IMR-90 (cell line): ENCODE measurements at places on chromosomes 5 and 9. TPM values are rescaled to one million over a fixed set of nuclear protein-coding genes. Genes with fewer than 3 reads are reported as not detected.

Gene TCERG1
- 21.9 and 32.2 TPM in 2 replicates for total RNA-seq

DNA sequence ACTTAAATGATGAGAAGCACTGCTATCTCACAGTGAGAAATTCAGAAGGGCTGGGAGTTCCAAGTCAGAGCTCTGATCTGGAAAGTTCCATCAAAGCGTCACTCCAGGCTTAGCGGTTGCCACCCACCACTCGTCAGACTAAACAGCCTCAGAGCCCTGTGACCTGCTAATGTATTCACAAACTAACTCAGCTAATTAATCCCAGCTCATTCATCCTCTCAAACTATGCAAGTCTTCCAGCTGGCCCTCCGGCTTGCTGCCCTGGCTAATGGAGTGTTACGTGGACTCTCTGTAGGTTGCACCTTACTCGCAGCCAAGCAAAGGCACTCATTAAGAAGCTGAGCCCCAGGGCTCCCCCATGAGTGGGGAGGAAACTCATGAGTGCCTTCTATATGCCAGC, 82.2 kb upstream of the GABRP start:
- DNase-seq = no peak

Gene DBH
- total RNA-seq = not detected in 2 replicates

- DNase-seq = no peak
These were observed 43.2 kb upstream of the AKNA start for GRCh38 chr9:114431003-114431402.

GRCh38 chr5:166722939-166723338, 1568.5 kb upstream of the WWC1 start:
- DNase-seq = no peak

Gene NIPAL4
- total RNA-seq = 0.18 and 0.28 TPM in 2 replicates

Gene FOXE1
- total RNA-seq = under 0.01 and 0.28 TPM in 2 replicates

Gene CPLANE1
- 17.9 and 19.7 TPM in 2 replicates for total RNA-seq

Gene HTR4
- total RNA-seq = not detected in 2 replicates

GRCh38 chr5:98714710-98715288, 58.7 kb upstream of the RGMB start:
- DNase-seq = no peak

Gene PCDHB8
- total RNA-seq = 0.18 and 0.28 TPM in 2 replicates

- DNase-seq = peak; percentile 35
These were observed 5.2 kb downstream of the SH3RF2 start for GRCh38 chr5:145941448-145942130.

DNA sequence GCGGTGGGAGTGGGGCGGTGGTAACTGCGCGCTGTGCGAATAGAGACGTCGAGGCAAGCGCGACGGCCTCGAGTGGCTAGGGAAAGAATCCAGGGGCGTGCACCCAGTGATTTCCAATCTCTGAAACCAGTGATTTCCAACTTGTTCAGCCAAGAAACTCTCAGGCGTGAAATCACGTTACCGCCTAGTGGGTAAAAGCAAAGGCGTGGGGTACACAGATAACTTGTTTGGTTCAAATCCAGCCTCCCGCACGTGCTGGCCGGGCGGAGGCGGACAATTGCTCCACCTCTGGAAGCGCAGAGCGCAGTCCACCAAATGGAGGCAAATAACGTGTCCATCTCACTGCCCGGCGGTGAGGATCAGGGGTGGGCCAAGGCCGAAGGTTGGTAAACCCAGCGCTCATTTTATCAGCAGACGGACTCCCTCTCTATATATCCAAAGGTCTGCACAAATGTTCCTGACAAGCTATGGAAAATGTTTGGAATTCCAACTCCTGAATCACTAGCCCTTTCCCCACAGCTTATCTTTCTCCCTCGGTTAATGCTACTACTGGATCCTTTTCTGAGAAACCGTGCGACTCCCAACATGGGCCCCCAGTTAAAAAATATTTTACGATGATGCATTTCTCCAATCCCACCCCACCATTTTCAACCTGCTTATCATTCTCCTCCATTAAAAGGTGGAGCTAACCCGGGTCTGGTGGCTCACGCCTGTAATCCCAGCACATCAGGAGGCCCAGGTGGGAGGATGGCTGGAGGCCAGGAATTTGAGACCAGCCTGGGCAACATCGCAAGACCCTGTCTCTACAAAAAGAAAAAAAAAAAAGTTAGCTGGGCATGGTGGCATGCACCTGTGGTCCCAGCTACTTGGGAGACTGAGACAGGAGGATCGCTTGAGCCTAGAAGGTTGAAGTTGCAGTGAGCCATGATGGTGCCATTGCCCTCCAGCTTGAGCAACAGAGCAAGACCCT, 950 bp upstream of the FNBP1 start:
- DNase-seq = peak; percentile 46

DNA sequence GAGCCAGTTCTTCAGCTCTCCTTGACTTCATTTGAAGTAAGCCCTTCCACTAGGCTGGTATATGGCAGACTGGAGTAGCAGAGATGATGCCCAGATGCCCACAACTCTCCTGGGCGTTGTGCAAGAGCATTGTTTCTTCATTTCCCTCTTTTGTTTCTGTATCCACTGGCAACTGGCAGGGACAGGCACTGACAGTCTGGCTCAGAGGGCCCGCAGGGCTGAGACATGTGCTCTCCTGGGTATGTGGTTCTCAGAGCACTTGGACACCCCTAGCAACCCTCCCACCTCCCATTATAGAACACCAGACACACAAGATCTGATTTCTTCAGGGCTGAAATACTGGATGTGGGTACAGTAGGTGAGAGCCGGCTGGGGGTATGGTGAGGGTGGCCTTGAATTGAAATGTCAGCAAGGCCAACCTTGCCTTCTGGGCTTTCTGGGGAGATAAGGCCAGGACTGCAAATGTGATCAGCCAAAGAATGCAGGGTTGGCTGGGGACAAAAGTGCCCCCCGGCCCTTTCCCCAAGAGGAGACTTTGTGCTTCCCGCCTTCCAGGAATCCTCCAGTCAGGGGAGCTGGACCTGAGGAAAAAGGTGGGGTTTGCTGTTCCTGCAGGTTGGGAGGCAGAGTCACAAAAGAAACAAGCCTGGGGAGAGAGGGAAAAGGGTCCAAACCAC, 28.6 kb upstream of the CTNNA1 start:
- DNase-seq = no peak

- peak; percentile 3 for DNase-seq
These were observed 31.1 kb upstream of the PPP3R2 start for GRCh38 chr9:101625876-101626275.

DNA sequence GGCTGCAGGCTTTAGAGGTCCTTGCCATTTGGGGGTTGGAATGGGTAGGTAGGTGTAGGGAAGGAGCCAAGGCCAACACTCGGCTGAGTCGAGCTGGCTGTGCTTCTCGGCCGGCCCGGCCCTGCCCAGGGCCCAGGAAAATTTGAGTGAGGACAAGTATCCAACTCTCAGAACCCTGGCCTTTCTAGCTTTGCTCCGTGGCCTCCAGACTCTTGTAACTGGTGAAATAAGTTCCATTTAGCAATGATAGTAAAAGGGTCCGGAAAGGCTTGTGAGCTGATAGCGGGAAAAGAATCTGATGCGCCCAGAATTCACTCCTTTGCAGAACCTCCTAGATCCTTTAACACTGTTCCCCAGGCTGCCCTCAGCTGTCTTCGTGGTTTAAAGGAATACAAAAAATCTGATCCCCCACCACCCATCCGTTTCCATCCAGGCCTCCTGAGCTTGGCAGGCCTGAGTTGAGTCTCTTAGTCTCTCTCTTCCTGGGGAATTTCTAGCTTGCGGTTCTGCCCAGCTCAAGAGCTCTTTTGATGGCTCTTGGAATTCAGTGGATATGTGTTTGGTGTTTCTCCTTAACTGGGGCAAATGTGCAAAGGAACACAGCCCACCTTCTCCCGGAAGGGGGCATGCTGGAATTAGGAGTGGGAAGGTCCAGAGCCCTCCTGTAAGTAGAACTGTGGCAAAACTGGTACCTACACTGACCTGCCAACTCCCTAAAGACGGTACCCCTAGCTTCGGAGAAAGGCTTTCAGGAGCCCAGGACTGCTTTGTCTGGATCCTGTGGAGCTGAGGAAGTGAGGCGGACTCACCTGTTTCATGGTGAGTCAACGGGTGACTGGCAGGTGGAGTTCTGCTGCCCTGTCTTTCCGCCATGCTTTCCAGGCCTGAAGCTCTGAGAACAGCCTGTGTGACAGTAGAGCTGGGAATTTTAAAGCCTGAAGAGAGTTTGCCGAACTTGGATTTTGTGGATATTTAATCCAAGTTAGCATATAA, 1.7 kb downstream of the DMRT3 start:
- DNase-seq = no peak

GRCh38 chr9:81737871-81738507, 48.6 kb upstream of the TLE1 start:
- peak; percentile 91 for DNase-seq

DNA sequence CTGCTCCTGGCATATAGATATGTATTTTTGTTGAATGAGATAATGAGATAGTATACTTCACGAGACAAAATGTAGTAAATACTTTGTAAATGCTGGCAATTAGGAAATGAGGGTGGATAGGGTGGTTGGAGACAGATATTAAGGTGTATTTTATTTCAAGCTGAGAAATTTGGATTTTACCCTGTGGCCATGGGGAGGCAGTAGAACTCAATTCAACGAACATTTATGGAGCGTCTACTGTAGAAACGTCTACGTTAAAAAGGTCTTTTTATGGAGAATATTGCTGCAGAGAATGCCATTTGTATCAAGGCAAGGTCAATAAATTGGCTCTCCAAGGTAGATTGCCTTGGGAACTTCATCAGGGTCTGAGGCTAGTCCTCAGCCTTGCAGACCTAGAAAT, 21.5 kb upstream of the RALGPS1 start:
- no peak for DNase-seq

Gene IL33
- not detected in 2 replicates for total RNA-seq

GRCh38 chr5:98977723-98978122, 48.9 kb upstream of the CHD1 start:
- no peak for DNase-seq

GRCh38 chr5:54049144-54049543, 261.2 kb downstream of the ARL15 start:
- DNase-seq = peak; percentile 14

DNA sequence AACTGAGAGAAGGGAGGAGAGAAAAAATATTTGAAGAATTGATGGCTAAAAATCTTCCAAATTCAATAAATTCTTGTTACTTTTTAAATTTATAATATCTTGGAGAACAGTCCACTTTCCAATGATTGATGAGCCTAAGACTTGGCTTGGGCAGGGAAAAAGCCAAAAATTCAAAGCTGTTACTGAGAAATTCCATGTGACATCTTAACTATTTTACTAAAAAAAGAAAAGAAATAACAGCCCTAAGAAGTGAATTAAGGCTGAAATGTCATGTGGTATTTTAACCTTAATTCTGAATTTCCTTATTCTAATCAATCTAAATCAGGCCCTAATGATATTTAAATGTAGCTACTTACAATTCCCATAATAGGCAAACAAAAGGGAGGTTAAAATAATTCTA, 53.4 kb downstream of the CETN3 start:
- DNase-seq = no peak

Gene PDZD2
- total RNA-seq = under 0.01 TPM in 1 of 2 replicates, not detected in the other

- no peak for DNase-seq
These were observed 58.1 kb downstream of the HSPA4 start for GRCh38 chr5:133109655-133110483.
